ENCODE measurements at places on chromosomes 4 and X.

- DNase-seq = no peak
Measured at GRCh38 chrX:49184294-49185281, 1.6 kb downstream of the PRICKLE3 start.

DNA sequence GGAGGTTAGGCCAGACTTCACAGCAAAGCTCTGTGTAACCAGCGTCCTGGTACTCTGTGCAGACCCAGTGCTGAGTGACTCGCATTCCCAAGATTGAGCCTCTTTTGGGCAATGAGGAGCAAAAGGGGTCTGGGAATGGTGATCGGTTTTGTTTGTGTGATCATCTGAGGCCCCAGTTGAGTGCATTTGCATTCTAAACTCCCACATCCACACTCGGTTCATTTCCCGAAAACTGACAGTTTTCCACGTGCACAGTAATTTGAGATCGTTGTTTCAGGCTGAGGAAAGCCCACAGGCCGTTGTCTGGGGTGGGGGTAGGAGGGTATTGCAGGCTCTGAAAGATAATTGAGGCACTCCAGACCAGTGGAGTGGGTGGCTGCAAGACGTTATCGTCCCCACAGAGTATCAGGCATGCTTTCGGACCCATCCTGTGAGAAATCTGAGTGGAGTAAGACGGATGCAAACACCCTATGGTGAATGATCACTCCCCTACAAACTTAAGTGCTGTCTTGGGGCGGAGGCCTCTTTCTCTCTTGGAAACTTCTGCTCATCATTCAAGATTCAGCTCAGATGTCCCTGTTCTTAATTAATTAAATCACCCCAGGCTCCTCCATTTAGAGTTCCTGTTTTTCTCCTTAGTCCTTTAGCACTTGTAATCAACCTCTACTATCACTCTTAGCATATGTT lies 96.1 kb downstream of the AFF1 start:
- no peak for DNase-seq

- no peak for DNase-seq
Measured at GRCh38 chr4:99248714-99249113, 29.7 kb upstream of the ADH6 start.

GRCh38 chrX:132023896-132024386 lies 839 bp downstream of the STK26 start:
- no peak for DNase-seq

GRCh38 chr4:3792813-3793212 lies 26.6 kb downstream of the ADRA2C start:
- no peak for DNase-seq

GRCh38 chrX:109782994-109783700 lies 50.1 kb upstream of the ACSL4 start:
- no peak for DNase-seq

- no peak for DNase-seq
Measured at GRCh38 chrX:14573161-14573560, 43.8 kb downstream of the GLRA2 start.

DNA sequence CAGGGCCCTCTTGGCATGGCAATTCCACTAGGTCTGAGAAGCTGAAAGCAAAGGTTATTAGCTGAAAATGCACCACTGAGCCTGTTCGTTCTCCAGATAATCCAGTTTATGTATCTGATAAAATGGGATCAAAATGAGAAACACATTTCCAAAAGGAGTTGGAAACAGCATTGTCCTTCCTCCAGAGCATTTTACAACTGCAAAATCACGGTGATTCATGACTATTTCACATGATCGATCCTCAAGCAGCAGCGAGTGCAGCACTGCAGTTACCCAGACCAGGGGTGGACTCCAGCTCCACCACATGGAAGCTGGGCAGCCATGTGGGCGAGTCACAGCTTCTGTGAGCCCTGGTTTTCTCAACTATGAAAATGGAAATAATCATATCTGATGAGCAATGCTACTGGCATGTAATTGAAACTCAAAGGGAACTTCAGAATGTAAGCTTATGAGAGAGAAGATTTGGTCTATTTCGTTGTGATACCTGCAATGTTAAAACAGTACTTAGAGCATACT lies 78.7 kb upstream of the MSX1 start:
- no peak for DNase-seq

DNA sequence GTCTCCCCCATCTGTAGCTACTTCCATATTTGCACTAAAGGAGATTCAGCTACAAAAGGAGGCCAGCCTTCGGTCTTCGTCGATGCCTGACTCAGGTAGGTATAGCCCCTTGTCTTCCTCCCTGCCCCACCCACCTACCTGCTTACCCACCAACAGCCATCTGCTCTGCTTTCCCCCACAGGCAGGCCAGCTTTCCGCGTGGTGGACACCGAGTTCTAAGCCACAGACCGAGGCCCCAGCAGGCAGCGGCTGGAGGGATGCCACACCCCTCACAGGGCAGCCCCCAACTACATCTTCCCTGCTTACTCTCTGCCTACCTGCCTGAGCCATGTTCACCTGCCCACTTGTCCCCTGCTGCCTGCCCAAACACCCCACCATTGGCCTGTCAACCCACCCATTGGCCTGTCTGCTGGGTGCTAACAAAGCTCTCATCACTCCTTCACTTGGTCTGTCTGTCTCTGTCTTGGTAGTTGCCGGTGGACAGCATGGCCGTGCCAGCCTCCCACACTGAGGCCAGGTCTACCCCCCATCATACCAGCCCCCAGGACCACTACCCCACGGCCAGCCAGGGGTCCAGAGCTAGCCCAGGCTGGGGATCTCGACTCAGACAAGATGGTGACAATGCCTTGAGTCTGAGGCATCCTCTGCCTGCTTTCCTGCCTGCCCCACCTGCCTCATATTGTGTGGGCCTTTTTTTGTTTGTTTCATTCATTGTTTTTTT lies 4.1 kb upstream of the USP11 start:
- DNase-seq = no peak

- no peak for DNase-seq
Measured at GRCh38 chr4:25865586-25865985, 2.8 kb upstream of the SEL1L3 start.

- no peak for DNase-seq
Measured at GRCh38 chr4:177596035-177596434, 153.8 kb upstream of the AGA start.

DNA sequence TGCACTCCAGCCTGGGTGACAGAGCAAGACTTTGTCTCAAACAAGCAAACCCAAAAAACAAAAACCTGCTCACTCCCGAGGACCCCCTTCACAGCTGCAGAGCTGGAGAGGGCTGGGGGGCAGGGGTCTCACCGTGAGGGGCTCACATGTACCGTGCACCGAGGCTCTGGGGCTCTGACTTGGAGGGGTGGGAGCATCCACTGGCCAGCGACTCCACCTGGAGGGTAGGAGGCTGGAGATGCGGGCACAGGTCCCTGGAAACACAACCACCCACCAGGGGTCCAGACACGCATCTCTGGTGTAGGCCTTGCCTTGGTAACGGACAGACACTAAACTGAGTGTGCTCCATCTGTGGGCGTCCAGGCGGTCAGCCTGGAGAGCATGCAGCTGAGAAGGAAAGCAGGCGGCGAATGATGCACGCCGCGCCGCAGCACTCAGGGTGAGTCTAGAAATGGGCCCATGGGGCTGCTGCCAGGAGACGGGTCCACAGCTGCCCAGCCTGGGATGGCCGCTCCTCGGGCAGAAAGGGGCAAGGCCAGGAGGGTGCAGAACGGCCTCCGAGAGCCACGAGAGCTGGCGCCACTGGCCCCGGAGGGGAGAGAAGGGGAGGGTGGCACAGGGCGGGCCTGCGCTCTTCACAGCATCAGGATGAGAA lies 26.1 kb downstream of the PPP2R3B start:
- no peak for DNase-seq

GRCh38 chrX:15014281-15014680 lies 141.1 kb downstream of the MOSPD2 start:
- DNase-seq = no peak

DNA sequence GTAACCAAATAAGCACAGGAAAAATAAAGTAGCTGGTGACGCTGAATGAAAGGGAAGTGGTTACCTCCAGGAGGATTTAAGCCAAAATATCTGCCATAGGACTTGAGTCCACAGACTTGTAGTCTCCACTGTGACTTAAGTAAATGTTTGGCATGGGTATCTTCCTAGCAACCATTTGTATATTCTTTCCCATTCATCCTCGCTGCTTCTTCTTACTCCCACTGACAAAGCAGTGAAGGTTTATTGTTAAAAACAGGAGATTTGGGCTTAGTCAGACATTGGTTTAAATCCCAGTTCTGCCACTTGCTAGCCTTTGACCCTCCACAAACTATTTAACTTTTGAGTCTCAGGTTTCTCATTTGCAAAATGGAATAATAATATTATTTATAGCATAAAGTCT lies 22.3 kb downstream of the COL4A6 start:
- no peak for DNase-seq

Measured in hippocampal formation (tissue), 2 donors.